ENCODE measurements at places on chromosomes 12 and 14.

DNA sequence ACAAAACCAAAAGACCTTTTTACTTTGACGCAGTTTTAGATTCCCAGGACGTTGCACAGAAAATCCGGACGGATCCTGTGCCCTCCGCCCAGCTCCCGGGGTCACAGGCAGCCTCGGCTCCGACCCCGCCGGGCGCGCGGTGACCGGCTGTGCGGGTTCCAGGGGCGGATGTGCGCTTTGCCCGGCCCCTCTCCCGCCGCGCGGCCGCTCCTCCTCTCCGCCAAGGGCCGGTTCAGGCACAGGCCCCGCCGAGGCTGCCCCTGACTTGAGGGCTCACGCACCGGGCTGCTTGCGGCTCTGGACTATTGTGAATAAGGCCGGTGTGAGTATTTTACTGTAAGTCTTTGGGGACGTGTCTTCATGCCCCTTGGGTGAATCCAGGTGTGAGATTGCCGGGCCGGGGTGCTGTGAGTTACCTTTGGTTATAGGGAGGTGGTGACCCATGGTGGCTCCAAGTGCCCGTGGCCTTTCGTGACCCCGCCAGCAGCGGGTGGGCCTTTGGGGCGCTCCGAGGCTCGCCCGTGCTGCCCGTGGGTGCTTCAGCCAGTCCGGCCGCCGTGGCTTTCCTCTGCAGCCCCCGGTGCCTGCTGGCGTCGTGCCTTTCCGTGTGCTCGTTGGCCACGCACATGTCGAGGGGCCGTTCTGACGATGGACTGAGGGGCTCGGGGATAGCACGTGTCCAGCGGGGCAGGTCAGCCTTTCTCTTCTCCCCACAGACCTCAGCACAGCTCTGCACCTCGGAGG is 45.9 kb downstream of the NOC4L start:
- DNase-seq = no peak

GRCh38 chr12:123410041-123410412 is 26.1 kb downstream of the KMT5A start:
- DNase-seq = no peak

DNA sequence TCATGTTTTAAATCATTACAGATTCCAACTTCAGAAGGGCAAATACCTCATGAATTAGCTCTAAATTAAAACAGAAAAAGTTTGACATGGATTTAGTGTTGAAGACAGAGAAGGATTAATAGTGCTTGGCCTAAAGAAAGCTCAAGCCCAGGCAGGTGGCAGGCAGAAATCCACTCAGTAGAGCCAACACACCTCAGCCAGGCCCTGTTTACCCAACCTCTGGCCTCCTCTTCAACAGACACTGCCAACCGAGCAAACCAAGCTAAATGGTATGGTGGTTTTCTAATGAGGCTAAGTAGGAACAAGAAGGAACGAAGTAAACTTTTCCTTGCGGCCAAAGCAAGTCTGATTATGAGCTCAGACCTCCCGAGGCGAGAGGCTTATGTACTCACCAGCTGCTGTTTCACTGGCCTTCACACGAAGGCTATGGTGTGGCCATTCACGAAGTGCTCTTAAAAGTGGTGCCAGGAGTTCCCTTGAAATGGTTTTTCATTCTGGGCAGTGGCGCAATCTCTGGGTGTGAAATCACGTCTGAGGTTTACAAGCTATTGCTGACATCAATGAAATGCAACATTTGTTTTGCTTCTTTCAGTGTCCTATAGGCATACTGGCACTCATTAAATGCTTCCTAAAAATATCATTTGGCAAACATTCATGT is 124.1 kb upstream of the LGR5 start:
- DNase-seq = no peak

GRCh38 chr12:88643685-88644084 is 63.4 kb upstream of the KITLG start:
- DNase-seq = no peak
